ENCODE measurements at places on chromosomes 5 and 9.
A peak's percentile ranks its signal among the peaks of the same experiment; 100 is the strongest.

DNA sequence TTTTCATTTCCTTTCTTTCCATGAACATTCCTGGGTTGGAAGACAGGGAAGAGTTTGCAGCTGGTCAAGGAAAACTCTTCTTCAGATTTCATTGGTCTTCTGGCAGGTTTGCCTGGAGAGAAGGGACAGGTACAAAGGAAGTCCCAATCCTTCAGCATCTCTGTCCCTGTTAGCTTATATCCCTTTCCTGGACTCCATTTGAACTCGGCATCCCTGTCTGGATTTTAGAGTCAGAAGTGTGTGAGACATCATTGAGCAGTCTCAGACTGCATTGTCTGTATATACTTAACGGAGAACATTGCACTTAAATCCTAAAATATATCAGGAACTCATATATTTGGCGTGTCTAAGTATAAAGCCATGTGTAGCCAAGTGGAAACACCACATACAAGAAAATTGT lies 54.9 kb downstream of the ADGRV1 start:
- DNase-seq, result no peak

DNA sequence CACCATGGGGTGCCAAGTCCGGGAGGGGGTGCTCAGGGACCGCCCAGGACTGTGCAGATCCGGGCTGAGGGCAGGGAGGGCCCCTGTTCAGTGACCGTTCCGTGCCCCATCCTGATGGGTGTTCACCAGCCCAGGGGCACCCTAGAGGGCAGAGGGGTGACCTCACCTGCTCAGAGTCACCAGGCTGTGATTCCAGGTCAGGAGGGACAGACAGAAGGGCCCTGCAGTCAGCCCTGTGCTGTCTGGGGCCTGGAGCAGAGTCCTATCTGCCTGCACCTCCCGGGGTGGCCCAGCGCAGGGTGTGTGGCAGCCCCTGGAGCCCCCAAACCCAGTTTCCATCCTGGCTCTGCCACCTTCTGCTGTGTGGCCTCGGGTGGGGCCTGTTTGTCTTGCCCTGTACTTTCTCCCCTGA lies 241.9 kb downstream of the PBX3 start:
- DNase-seq, result no peak

DNA sequence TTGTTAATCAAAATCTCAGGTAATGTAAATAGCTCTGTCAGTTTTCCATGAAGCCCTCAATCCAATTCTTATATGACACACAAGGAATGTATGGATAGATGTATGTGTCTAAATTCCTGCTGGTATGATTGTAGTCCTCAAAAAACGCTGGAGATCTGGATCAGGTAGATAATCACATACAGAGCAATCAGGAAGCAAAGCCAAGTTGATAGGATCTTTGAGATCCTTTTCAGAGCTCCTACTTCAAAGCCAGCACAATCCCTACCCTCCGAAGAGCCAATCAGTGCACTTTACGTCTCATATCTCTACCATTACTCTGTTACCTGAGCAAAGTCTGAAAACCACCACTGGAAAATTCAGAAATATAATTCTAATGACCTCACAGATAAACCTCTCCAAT lies 27.4 kb downstream of the TYRP1 start:
- DNase-seq, result no peak

DNA sequence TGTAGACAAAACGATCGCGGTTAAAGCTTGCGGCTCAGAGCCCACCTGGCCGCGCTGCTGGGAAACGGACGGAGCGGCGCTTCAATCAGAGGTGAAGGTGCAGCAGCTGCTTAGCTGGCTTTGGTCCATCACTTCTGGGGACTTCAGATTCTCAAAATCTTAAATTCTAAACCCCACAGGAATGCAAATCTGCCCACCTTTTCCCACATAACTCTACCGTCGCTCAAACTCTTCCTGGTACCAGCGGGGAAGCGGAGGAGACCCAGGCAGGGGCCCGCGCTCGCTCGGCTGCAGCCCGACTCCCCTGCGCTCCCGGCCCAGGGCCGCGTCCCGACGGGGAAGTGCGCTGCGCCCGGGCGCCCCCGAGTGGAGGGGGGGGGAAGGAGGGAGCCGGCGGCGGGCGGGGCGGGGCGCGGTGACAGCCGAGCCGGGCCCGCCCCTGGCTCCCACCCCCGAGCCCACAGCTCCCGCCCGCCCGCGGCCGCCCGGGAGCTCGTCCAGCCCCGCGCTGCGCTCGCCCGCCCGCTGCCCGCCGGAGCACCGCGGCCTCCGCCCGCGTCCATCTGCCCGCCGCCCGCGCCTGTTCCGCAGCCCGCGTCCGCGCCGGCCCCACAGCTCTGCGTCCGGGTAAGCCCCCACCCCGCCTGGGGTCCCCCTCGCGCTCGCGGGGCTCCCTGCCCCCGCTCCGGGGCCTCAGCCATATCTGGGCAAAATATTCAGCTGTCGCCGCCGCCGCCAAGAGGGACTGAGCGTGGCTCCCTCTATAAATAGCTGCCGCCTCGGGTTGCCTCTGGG lies at the start of gene TMOD1:
Gene TMOD1, plus strand, starts transcription at position 490 of the 795 bp plus-strand sequence. CDS start 22,523 bp downstream, outside the sequence.
- peak; percentile 94 for DNase-seq

GRCh38 chr5:41112486-41113455 lies 41.6 kb upstream of the MROH2B start:
- DNase-seq, result no peak

- DNase-seq, result no peak
Measured at GRCh38 chr5:124935065-124935464, 188.6 kb upstream of the ZNF608 start.

GRCh38 chr5:179245031-179245430 lies 100.2 kb downstream of the ADAMTS2 start:
- DNase-seq, result no peak

- DNase-seq, result no peak
Measured at GRCh38 chr5:10461904-10462555, 20.4 kb downstream of the ROPN1L start.

- no peak for DNase-seq
Measured at GRCh38 chr5:129664336-129664937, 83.5 kb upstream of the MINAR2 start.

- DNase-seq, result no peak
Measured at GRCh38 chr5:91957666-91958065, 574.5 kb upstream of the ARRDC3 start.

GRCh38 chr5:39024884-39025283 lies 49.3 kb downstream of the RICTOR start:
- DNase-seq, result no peak

GRCh38 chr9:34125681-34126206 lies 754 bp downstream of the DCAF12 start:
- peak; percentile 8 for DNase-seq

DNA sequence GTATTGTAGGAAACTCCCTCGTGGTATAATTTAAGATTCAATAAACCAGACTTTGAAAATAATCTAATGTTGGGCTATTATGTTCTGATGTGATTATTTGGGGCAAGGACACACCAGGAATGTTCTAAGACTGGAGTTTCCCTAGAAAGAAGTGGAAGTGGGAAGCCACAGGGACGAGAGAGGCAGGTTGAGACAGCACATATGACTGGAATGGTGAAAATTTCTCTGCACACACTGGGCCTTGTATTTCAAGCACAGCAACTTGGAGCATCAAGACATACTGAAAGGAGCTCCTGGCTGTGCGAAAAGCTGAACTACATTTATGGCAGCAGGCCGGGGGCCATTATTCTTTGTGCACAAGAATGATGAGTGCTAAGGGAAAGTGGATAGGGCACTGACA lies 98.2 kb downstream of the CETN3 start:
- DNase-seq, result no peak

DNA sequence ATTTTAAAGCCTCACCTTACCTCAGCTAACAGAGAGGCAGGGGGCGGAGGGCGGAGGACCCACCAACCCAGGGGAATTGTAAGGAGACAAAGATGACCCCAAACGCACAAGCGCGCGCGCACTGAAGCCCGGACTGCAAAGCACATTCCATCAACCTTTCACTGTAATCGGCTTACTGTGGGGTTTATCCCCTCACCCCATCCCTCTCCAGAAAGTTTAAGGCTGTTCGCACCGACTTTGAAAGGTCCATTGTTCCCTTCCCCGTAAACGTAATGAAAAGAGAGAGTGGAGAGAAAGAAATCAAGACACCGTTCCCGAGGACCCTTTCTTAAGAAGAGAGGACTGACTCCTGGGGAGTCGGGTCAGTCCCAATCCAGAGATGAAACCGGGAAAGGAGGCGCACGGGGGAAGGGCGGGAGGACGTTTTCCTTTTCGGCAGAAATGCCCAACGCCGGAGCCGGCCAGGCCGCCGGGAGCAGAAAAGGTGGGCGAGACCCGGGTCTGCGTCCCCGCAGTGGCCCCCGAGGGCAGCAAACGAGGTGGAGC lies 464 bp downstream of the CEMIP2 start:
- peak; percentile 24 for DNase-seq

DNA sequence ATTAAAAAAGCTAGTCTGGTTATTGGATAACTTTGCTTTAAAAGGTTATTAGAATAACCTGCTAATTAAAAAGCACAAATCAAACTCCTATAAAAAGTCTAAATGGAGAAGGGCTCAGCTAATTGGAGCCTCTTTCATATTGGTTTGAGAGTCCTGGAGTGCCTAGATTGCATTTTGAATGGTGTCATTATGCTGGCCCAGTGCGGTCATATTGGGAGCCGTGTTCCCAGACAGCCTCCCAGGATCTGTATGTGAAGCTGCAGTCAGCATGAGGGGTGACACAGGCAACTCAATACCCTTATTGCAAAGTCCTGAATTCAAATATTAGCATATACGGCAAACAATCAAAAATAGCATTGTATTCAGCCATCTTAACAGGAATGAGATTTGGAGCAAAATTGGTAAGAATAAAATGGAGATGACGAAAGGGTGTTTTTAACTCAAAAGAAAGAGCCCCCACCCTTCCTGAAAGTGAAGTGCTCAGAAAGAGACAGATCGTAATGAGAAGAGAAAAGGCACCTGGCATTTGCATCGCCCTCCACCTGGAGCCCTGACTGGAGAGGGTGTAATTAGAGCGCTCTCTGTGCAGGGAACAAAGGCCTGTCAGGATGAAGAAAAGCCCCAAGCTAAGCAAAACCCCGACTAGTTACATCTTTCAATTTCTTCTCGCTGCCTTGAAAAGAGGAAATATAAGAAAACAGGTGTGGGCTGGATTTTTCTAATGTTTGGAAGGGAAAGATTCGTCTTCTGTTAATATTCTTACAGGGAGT lies 621.0 kb upstream of the ADAMTS16 start:
- DNase-seq, result no peak

DNA sequence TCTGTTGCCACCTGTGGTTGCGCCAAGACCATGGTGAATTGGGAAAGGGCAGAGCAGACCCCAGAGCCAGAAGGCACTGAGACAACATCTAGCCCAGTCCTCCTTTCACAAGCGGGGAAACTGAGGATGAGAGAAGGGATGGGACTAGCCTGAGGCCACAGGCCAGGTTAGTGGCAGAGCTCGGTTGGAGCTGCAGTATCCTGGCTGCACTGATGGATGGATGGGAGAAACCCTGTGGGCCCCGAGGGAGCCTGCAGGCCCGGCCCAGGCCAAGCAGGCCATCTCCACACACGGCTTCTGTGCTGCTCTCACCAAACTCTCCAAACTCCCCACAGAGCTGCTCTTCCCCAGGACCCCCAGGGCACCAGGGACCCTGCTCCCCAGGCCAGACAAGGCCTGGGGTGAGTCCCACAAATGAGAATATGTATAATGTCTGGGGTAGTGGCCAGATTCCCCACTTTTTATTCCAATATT lies 60.2 kb downstream of the TSTD2 start:
- no peak for DNase-seq

GRCh38 chr9:123584202-123585176 lies 228.5 kb downstream of the CRB2 start:
- no peak for DNase-seq

- DNase-seq, result no peak
Measured at GRCh38 chr5:148403344-148403743, 19.6 kb downstream of the FBXO38 start.

DNA sequence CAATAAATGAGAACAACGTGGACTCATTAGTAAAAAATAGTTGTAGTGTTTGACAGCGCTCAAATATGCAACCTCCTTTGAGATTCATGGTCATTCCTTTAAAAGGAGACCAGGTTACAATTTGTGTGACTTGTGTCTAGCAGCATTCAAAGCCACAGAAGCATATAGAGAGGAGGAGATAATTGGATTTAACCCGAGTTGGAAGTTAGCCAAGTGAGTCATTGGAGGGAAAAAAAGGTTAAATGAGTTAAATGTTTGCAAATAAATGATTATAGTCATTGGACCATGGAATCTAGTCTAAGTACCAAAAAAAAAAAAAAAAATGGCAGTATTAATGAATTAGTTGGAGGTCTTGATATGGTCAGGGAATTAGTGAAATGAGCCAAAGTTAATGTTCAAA lies 90.9 kb downstream of the ITGA1 start:
- no peak for DNase-seq

GRCh38 chr5:13248253-13248652 lies 696.2 kb downstream of the DNAH5 start:
- DNase-seq, result no peak

GRCh38 chr5:73306741-73307275 lies 133.8 kb downstream of the TMEM174 start:
- DNase-seq, result no peak

DNA sequence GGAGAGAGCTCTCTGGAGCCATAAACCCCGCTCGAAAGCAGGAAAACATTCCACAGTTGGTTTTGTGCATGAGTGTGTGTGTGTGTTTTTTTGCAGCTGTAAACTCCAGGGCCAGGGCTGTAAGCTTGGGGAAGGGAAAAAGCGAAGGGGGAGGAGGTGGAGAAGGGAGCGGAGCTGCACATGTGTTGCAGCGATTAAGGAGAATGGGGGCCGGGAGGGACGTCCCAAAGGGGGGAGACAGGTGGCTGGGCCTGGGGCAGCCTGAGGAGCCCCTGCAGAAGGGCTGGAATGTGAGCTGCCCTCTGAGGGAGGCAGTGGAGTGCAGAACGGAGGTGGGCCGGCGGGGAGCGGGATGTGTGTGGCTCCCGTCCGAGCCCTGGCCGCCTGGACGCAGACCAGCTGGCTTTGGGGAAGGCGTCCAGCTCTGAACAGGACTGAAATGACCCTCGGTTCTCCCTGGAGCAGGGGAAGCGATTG lies 2.7 kb upstream of the MYMK start:
- peak; percentile 67 for DNase-seq

GRCh38 chr9:21266733-21267484 lies 27.1 kb upstream of the IFNA14 start:
- DNase-seq, result peak; percentile 3

DNA sequence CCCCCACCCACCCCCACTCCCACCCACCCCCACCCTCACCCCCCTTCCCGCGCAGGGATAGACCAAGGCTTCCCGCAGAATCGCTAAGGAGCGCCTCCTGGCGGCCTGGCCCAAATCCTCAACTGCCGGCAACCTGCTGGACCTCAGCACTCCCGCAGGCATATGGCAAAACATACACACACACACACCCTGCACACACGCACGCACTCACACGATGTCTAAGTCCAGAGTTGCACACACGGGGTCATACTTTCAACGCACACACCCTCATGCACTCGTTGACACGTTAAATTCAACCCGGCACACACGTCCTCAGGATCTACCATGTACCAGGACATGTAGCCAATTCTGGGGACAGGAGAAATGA lies 1.7 kb downstream of the CPLX2 start:
- peak; percentile 83 for DNase-seq

DNA sequence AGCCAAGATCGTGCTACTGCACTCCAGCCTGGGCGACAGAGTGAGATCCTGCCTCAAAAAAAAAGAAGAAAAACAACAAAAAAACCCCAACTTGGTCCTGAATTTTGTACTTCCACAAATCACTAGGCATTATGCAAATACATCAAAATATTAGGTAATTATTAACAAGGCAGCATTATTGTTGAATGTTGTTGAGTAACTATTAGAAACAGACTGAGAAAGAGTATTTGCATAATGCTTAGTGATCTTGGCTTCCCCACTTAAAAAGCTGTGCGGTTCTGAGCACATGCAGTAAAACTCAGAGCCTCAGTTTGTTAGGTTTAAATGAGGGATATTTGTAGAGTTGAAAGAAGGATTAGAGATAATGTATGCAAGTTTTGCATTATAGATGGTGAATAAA lies 64.2 kb downstream of the SCAMP1 start:
- DNase-seq, result no peak

All from cerebellum (tissue), 4 donors.